ENCODE measurements at places on chromosomes 11 and 22.

GRCh38 chr11:33257897-33258630, 883 bp downstream of the HIPK3 start:
- peak; percentile 57 for DNase-seq

- no peak for DNase-seq
These were observed 66.6 kb upstream of the RDX start for GRCh38 chr11:110362971-110363509.

DNA sequence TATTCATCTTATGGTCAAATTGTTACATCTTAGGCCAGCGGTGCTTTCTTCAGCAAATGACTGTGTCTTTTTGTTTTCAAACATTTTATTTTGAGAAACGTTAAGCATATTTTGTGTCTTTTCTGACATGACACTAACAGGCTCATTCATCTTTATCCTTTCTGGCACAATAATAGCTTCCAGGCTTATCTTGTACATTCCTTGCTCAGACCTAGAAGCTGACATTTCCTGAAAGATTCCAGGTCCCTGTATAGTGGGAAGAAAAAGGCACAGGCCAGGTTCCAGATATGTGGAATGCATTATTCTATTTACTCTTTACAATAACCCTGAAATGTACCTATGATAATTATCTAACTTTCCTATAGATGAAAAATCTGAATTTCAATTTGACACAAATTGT, 379.1 kb upstream of the B3GAT1 start:
- DNase-seq = no peak

GRCh38 chr11:64763526-64764039, 3.8 kb upstream of the PYGM start:
- no peak for DNase-seq

GRCh38 chr11:61636676-61637075, 43.5 kb upstream of the DAGLA start:
- no peak for DNase-seq

DNA sequence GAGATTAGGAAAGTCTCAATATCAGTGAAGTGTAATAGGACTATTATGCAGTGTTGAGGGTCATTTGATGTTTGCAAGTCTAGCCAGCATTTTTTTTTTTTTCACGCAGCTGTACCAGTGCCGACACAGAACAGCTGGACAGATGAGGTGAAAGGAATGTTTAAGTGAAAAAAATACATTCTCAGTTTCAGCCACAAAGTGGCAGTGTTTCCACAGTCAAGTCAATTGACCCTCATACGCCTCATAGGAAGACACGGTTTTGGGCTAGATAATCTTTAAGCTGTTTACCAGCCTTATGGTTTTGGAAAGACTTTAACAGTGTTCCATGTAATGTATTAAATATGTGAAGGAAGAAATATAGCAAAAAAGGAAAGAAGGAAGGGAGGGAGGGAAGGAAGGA, 349.9 kb upstream of the ANO3 start:
- no peak for DNase-seq

GRCh38 chr11:95387325-95387724, 156.3 kb upstream of the SESN3 start:
- DNase-seq = no peak

- no peak for DNase-seq
These were observed 43.3 kb downstream of the SESN3 start for GRCh38 chr11:95187723-95188122.

- no peak for DNase-seq
These were observed 15.8 kb upstream of the SYN3 start for GRCh38 chr22:33073989-33074418.

GRCh38 chr11:113831314-113831713, 44.1 kb downstream of the USP28 start:
- DNase-seq = no peak

DNA sequence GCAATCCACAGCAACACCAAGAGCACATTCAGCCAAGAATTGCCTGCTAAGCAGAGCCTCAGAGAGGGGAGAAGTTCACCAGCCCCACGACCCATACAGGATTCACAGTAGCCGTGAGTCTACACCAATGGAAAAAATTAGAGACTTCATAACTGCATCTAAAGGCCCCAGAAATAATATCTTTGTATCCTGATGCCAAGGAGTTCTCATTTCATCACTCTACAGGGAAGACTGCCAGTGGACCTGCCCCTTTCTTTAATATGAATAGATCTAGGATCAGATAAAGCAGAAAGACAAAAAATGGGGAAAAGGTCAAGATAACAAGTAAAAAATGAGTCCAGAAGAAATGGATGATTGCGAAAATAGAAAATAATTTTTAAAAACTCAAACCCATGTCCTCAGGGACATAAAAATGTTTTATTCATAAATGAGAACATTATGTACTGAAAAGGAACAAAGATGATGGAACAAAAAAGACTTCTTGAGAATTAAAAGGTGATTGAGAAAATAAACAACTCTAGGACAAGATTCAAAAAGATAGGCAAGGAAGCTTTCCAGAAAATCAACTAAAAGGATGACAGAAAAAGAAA, 9.5 kb downstream of the APOL3 start:
- no peak for DNase-seq

GRCh38 chr11:13288375-13289029, 10.9 kb downstream of the BMAL1 start:
- no peak for DNase-seq

- no peak for DNase-seq
These were observed 2.2 kb upstream of the RPS6KA4 start for GRCh38 chr11:64356498-64357411.

GRCh38 chr11:8567602-8568198, 26.3 kb downstream of the STK33 start:
- DNase-seq = no peak

- DNase-seq = no peak
These were observed 57.6 kb downstream of the FBXO7 start for GRCh38 chr22:32531931-32532819.

GRCh38 chr11:69859275-69859934, 40.2 kb upstream of the FGF3 start:
- DNase-seq = no peak

- peak; percentile 16 for DNase-seq
These were observed 86.5 kb upstream of the CLDN5 start for GRCh38 chr22:19610518-19611253.

- DNase-seq = no peak
These were observed 10.3 kb upstream of the PNPLA5 start for GRCh38 chr22:43901976-43902643.

GRCh38 chr11:5364214-5364613, 12.9 kb downstream of the OR51B6 start:
- no peak for DNase-seq

DNA sequence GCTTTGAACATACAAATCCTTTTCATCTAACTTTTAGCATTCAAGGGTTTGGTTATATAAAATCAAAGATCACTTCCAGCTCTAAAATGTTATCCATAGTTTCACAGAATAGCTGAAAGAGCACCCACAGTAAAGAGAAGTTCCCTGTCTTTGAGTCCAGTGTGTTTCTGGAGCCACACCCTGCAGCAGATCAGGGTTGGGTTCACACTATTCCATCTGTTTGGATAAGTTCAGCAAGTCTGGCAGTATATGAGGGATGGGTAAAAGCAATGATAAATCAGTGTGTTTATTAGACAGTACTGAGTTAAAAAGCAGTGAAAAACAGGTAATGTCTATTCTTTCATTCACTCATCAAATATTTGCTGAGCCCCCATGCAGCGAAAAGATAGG, 135.8 kb upstream of the PITPNB start:
- DNase-seq = no peak

- DNase-seq = no peak
These were observed 35.6 kb upstream of the TMEM123 start for GRCh38 chr11:102488208-102488607.

- DNase-seq = peak; percentile 79
These were observed at the start of gene EIF3L for GRCh38 chr22:37849089-37849751. Gene EIF3L (plus strand): TSS chr22:37849419. CDS start chr22:37849450, 31 bp downstream.

DNA sequence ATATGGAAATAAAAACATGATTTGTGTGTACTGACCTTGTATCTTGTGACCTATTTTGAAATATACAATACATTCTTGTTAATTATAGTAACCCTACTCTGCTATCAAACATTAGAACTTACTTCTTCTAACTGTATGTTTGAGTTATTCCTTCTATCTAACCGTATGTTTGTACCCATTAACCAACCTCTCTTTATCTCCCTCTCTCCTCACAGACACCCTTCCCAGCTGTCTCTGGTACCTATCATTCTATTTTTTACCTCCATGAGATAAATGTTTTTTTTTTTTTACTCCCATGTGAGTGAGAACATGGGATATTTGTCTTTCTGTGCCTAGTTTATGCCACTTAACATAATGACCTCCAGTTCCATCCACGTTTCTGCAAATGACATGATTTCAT, 128.7 kb downstream of the DDX10 start:
- DNase-seq = no peak

DNA sequence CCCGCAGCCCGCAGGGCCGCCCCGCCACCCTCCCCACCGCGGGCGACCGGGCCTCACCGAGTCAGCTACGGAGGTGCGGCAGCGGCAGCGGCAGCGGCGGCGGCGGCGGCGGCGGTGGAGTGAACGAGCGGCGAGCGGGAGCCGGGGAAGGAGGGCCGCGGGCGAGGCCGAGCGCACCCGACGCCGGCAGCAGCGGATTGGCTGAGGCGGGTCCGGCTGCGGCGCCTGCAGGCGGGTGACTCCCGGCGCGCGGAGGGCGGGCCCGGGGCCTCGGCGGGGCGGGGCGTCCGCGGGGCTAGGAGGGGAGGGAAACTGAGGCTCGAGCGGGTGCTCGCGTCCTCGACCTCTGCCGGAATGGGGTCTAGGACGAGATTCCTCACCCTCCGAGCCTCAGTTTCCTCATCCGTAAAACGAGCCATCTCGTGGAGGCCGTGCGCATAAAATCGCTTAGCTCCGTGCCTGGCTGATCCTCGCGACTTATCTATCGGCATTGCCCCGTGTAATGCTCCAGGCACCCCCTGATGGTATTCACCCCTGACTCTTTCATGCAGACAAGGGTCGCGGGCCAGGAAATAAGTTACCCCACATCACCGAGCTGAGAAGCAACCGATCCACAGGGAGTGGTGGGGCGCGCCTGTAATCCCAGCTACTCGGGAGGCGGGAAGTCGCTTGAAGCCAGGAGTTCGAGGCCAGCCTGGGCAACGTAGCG, at the start of gene CPT1A:
Gene CPT1A (minus strand): TSS at position 199 of the 709 bp plus-strand sequence. CDS start 26,442 bp downstream, outside the sequence.
- peak; percentile 48 for DNase-seq
